T47D (cell line): ENCODE measurements at places on chromosomes 1 and 21.

DNA sequence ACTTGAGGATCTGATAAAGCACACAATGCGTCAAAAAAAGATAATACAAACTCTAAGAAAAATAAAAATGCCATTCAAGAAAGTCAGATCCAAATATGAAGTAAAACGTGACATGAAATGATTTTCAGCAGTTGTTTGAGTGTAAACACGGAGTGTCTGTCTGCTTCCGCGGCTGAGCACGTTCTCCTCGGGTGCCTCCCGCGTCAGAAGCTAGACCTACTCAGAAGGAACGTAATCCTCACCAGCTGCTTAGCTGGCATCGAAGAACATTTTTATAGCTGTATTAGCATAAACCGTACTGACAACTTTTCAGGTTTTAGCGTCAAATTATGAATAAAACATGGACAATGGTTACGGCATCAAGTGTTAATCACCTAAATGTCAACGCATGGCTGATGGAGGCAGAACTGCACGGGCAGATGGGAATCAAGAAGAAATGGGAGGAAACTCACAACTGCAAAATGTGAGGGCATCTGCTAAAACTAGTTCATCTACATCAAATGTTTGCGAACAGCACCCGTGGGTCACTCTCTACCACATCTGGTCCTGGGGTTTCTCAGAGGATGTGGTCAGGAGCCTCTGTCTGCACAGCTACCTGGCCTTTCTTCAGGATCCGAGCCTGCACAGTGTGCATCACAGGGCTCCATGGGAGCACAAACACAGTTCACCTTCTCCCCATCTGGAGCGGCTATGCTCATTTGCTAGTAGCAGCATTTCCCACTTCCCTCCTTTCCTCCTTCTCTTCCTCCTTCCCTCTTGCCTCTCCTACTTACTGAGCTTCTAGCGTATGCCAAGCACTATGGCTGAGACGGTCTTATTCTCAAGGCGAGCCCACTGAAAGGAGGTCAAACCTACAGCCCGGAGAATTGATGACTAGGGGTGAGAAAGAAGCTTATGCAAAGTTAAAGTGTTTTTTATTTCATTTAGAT is 40.0 kb downstream of the RCAN1 start:
- no peak for DNase-seq

- peak; percentile 24 for DNase-seq
Observed at GRCh38 chr1:39671793-39672550, at the start of gene NT5C1A. TSS of gene NT5C1A (minus strand) at chr1:39672107. CDS start at chr1:39672038, 69 bp downstream.

- no peak for DNase-seq
Observed at GRCh38 chr1:230573658-230574057, 68.6 kb upstream of the COG2 start.

GRCh38 chr1:229007167-229007566 is 263.7 kb upstream of the RAB4A start:
- no peak for DNase-seq

- DNase-seq, result peak; percentile 46
Observed at GRCh38 chr1:23745515-23745914, 2.2 kb downstream of the ELOA start.

GRCh38 chr1:185964946-185965345 is 230.8 kb downstream of the HMCN1 start:
- DNase-seq, result no peak

GRCh38 chr1:176994931-176995596 is 169.4 kb downstream of the ASTN1 start:
- no peak for DNase-seq

DNA sequence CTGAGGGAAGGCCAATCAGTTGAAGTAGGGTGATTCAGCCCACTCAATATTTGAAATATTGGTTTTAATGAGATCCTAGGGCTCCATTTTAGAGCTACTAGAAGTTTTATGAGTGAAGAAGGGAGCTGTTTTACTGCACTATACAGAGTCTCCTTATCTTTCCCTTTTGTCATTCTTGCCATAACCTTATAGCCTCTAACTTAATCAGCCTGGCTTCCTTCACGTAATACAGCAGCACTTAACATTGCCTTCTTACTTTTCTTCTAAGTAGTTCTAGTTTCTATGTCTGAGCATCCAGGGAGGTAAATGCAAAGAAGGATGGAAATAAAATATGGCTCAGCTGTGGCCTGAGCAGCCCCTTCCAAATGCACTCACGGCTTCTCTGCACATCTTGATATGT is 299.3 kb downstream of the KIF26B start:
- DNase-seq, result no peak

GRCh38 chr1:216627252-216627651 is 96.0 kb downstream of the ESRRG start:
- DNase-seq, result no peak

DNA sequence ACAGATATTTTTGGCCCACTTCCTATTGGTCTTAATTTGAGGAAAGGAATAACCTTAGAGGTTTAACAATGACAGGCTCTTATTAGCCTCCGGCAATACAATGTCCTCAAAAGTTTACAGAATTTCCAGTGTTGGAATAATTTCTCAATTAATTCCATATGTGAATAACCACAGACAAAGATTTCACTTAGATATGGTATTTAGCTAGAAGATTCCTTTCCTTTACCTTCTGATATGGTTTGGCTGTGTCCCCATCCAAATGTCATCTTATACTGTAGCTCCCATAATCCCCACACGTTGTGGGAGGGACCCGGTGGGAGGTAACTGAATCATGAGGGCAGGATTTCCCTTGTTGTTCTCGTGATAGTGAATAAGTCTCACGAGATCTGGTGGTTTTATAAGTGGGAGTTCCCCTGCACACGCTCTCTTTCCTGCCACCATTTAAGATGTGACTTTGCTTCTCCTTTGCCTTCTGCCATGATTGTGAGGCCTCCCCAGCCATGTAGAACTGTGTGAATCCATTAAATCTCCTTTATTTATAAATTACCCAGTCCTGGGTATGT is 54.9 kb upstream of the RGS7 start:
- no peak for DNase-seq

DNA sequence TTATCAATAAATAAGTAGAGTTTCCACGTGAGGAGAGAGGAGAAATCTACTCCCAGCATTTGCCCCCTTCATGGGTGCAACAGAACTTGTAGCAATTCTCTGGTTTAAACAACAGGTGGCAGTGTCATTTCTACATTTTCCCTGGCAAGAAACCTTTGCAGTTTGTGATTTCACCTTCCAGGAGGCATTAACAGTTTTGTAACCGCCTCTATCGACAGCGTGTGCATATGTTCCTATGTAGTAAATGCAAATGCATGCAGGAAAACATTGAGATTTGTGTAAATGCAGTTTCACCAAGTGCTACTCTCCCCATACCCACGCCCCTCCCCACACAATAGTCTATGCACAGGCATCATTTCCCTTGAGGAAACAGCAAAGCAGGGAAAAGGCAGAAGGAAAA is 494.7 kb downstream of the SMYD3 start:
- DNase-seq, result peak; percentile 66

- peak; percentile 6 for DNase-seq
Observed at GRCh38 chr1:246306415-246307037, 200.6 kb downstream of the SMYD3 start.

DNA sequence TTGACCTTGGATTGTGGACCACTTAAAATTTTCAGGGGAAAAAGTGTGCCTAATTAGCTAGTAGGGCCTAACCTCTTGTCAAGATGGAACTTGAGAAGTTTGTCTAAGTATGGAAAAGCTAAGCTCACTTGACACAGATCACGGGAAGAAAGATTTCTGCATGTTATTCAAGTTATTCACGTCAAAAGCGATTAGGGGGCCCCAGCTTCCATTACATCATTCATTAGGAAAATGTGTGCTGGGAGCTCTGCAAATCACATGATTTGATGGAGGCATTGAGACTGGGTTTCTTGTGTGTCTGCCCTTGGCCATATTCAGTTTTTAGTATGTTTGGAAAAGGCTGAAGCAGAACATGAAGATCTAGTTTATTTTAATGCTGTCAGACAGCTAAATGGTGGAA is 15.5 kb upstream of the POGZ start:
- no peak for DNase-seq

GRCh38 chr1:29811727-29812407 is 575.5 kb downstream of the PTPRU start:
- no peak for DNase-seq

DNA sequence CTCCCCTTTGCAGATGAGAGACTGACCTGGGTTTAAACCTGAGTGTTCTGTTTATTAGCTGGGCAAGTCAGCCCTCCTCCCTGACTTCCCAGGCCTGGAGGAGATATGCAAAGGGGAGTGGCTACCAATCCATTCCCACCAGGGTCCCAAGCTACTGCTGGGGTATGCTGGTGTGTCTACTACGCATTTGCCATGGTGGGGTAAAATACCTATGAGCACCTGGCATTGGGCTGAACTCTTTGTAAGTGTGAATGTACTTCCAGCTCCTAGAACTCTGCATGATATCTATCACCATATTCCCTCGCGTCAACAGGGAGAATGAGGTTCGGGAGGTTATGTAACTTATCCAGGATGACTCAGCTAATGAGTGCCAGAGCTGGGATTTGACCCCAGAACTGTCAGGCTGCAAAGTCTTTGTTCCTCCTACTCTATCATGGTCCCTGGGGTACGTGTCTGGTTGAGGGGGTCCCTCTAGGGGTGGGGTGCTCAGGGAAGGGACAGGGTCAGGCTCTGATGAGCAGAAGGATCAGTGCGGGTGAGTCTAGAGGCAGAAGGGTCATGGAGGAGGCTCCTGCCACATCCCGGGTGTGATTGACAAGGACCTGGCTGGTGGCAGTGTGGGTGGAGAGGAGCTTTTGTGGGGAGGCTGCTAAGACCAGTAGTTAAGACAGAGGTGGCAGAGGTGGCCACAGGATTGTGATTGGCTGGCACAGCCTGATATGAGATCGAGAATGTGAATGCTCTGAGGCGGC is 16.7 kb downstream of the AMPD2 start:
- no peak for DNase-seq

DNA sequence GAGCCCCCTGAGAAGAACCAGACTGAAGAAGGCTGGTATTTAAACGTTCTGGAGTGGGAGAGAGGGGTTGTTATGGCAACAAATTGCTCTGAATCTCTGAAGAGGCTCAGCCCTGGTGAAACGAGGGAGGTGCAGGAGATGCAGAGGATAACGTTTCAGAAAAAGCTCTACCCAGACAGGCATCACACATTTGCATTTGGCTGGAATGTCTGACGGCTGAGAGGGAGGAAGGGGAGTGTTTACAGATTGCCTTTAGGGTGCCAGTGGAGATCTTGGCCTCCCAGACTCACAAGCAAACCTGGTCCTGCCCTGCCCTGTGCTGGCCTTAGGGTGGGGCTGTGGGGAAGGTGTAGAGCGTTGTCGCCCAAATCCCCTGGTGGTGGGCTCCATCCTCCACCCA is 169.0 kb upstream of the AJAP1 start:
- no peak for DNase-seq

GRCh38 chr21:42493109-42494060 is 2.6 kb downstream of the RSPH1 start:
- no peak for DNase-seq

- DNase-seq, result no peak
Observed at GRCh38 chr1:232813097-232813496, 7.9 kb downstream of the MAP10 start.

GRCh38 chr1:59730759-59731478 is 83.8 kb upstream of the HOOK1 start:
- no peak for DNase-seq

DNA sequence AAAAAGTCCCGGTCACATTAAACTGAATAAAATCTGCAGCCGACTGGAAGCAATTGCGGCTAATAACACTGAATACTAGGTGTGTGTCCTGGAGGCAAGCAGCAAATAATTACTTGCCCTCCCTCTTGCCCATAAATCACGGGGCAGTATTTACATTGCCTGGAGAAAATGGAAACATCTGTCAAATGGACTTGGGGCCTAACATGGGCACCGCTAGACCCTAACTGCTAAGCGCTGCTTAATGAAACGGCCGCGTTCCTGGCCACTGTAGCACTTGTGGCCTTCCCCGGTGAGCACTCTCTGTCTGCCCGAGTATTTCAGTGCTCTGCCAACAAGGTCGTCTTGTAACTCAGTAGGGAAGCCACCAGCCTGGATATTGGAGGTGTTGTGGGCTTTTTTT is 23.9 kb upstream of the KNCN start:
- DNase-seq, result no peak

DNA sequence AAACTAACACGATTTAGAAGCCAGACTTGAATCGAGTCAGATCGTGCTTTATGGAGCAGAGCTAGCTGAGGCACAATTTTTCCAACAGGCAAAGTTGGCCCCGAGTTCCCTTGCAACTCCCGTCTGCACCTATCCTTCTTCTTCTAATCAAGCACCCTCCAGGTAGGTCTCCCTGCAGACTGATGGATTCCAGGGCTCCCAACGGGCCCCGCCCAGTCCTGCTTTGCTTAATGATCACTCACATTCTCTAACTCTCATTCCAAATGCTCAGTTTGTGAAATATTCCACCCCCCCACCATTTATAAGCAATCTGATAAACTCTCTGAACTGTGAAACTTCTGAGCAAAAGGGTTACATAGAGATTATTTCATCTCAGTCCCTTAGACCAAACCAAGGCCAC is 119.6 kb downstream of the SLC30A10 start:
- DNase-seq, result no peak

DNA sequence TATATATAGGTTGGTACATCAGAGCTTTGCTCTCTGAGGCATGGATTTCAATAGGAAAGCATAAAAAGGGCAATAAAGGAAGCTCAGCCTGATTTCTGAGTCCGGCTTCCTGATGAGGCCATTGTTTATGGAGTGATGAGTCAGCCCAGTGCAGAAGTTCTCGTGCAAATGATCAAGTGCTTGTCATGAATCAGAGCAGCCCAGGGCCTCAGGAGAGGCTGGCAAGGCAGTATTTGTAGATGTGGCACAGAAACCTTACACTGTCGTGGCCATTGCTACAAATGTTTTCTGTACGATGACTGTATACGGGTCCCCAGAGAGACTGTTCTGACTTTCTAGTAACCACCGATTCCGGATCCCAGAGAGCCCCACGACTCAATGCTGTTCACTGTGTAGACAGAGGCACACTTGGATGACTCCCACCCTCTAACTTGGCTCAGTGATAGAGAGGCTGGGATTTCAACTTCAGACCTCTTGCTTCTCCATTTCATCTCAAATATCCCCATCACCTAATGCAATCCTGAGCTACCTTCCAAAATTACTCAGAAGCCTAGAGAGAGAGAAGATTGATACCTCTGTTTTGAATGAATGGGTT is 26.8 kb downstream of the UMODL1 start:
- peak; percentile 63 for DNase-seq

- no peak for DNase-seq
Observed at GRCh38 chr1:82160036-82160435, 359.3 kb downstream of the ADGRL2 start.

DNA sequence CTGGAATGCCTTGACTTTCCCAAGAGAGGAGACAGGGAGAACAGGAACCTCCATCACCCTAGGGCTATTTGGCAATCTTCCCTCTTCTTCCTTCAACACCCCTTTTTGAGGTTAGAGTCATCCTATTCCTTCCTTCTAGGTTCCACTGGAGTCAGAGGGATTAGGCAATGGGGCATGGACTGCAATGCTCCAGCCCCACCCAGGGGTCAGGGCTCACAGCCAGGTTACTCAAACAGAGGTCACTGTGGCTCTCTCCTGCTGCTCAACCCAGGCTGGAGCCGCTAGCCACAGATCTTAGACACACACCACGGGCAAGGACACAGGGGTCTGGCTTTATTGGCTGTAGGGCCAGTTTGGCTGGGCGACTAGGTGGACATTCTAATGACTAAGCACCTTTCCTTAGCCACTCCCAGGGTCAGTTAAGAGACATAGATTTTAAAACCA is 145.5 kb upstream of the NRIP1 start:
- no peak for DNase-seq
